ENCODE measurements at places on chromosomes 4 and X. TPM values are rescaled to one million over a fixed set of nuclear protein-coding genes. Genes with fewer than 3 reads are reported as not detected.

- no peaks in the 10 kb centered on the region for H3K36me3 ChIP-seq
- H3K4me3 ChIP-seq = no peak overlapping the region
- no peaks in the 10 kb centered on the region for H3K4me1 ChIP-seq
- H3K27ac ChIP-seq = no peak overlapping the region
- DNase-seq = no peak
Measured at GRCh38 chr4:159435561-159436023, 332.7 kb downstream of the RAPGEF2 start.

- no peak overlapping the region for H3K27ac ChIP-seq
- DNase-seq = no peak
- peaks cover 12% of the 10 kb centered on the region for H3K4me1 ChIP-seq
- H3K27me3 ChIP-seq = no peaks in the 10 kb centered on the region
- peaks cover 23% of the 10 kb centered on the region for H3K36me3 ChIP-seq
Measured at GRCh38 chr4:7854697-7855370, 84.8 kb downstream of the AFAP1 start.

TTC29 gene
- not detected for total RNA-seq

DNA sequence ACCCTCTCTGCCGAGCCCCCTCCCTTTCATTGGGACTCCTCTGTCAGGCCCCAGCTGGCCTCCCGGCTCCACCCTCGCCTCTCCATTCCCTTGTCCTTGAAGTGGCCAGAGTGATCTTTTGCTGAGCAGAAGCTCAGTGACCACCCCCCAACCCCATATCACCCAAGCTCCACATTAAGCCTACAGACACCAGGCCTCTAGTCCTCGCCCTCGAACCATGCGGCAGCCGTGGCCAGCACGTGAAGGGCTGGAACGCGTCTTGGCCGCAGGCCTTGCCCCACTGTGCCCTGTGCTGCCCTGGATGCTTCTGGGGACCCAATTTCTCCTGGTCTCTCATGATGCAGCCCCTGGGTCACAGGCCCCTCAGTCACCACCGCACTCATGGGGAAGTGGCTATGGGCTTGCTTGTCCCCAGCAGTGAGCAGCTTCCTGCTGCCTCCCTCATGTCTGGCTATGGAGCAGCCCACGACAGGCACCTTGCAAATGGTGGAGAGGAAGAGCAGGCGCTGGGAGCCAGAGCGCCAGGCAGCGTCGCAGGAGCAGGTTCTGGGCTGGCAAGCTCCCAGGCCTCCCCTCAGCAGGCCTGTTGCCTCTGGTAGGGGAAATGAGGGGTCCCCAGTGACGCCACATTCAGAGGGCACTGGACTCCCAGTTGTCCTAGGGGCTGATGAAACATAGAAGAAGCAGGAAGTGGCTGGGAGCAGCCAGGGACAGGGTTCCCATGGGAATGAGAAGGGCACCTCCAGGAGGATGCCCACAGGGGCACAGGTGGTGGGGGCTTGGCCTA is 757 bp upstream of the SRPK3 start:
- peaks cover 16% of the 10 kb centered on the region for H3K4me1 ChIP-seq
- no peak overlapping the region for H3K27ac ChIP-seq
- no peaks in the 10 kb centered on the region for H3K27me3 ChIP-seq
- H3K4me3 ChIP-seq = no peak overlapping the region

DNA sequence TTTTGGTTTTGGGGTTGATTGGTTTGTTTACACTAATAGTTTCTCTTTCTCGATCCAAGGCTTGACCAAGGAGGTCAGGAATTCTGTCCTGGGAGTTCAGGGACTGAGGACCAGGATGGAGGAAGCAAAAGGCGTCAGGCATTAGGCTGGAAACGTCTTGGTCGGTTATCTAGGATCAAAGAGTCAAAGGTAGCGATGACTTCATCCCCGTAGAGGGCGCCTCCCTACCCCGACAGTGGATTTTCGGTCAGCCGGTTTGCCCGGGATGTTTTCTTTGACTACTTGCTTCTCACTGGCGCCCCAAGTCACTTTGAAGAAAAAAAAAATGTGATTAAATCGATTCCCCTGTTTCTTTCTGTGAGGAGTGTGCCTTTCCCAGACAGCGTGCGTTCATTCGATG is 980 bp upstream of the FHDC1 start:
- no peak overlapping the region for H3K4me3 ChIP-seq
- no peak for DNase-seq
- H3K27me3 ChIP-seq = peaks cover 3% of the 10 kb centered on the region
- no peak overlapping the region for H3K27ac ChIP-seq
- no peaks in the 10 kb centered on the region for H3K4me1 ChIP-seq

- no peaks in the 10 kb centered on the region for H3K27me3 ChIP-seq
- H3K36me3 ChIP-seq = no peaks in the 10 kb centered on the region
- H3K4me1 ChIP-seq = peaks cover 8% of the 10 kb centered on the region
- no peak for DNase-seq
- no peak overlapping the region for H3K4me3 ChIP-seq
Measured at GRCh38 chrX:107714206-107714891, 61.2 kb downstream of the TSC22D3 start.

DNA sequence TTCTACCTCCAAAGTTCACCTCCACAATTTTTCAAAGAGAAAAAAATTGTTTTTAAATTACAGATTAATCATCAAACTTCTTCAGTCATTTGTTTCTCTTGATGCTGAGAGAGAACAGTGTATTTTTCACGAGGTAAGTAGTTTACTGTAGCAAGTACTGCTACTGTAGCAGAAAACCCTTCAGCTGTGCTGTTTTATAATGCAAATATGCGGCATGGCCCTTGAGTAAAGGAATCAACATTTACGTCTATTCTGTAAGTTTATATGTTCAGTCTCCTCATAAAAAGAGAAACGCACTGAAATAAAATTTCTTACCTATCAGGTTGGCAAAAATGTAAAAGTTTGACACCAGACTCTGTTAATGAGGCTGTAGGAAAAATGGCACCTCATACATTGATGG is 399.0 kb downstream of the NKX6-1 start:
- H3K4me3 ChIP-seq = no peak overlapping the region
- H3K27ac ChIP-seq = no peak overlapping the region
- H3K36me3 ChIP-seq = no peaks in the 10 kb centered on the region
- no peaks in the 10 kb centered on the region for H3K4me1 ChIP-seq
